Right forelimb (tissue), 1 donor: ENCODE measurements at places on chromosomes 5 and 9.

GRCh38 chr5:65037831-65038815, 269.4 kb downstream of the CWC27 start:
- no peak for DNase-seq

- DNase-seq = no peak
These were observed 30.7 kb upstream of the PSD2 start for GRCh38 chr5:139764886-139765408.

GRCh38 chr5:149143470-149143869, 2.2 kb downstream of the ABLIM3 start:
- no peak for DNase-seq

DNA sequence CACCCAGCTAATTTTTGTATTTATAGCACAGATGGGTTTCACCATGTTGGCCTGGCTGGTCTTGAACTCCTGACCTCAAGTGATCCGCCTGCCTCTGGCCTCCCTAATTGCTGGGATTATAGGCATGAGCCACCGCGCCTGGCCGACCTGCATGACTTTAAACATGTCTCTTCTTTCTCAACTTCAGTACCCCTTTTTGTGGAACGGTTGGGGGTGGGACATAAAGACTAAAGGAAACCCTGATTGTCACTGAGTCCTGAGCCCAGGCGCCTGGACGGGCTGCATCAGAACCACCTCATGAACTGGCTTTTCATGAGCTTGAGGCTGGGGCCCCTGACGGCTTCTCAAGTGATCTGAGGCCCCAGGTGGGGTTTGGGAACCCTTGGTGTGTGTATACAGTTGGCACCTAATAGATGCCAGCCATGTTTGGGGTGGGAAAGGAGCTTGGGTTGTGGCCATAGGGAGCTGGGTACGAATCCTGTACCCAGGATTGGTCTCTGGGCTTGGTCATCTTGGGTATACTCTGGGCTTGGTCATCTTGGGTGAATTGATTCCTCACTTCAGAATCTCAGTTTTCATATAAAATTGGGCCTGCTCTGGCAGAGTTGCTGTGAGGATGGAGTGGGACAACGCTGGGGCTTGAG, 2.2 kb downstream of the GRK6 start:
- DNase-seq = no peak

DNA sequence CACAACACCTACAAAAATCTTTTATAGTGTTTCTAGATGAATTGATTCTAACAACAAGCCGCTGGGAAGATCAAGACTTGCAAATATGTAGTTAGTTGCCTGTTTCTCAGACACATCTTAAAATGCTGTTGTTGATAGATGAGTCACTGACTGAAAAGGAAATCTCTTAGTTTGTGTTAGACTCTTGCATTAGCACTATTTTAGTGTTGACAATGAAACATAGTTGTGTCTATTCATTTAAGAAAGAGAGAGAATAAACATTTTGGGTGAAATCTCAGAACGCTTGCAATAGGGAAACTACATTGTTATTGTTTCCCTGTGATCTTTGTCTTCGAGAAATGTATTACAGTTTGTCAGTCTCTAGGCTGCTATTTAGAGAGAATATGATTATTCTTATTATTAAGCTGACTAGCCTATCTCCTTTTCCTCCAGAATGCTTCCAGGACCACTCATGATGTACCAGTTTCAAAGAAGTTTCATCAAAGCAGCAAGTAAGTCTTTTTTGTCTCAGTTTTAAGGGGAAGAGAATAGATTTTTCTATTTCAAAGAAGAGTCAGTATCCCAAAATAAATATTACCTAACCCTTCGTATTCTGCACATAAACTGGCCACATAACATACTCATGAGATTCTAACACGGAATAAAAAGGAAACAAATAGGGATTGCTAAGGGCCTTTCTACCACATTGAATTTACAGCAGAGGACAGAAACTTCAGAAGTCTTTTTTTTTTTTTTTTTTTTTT, 285.6 kb downstream of the ARHGAP26 start:
- DNase-seq = no peak

- DNase-seq = no peak
These were observed 43.3 kb downstream of the MCTP1 start for GRCh38 chr5:95241635-95242034.

DNA sequence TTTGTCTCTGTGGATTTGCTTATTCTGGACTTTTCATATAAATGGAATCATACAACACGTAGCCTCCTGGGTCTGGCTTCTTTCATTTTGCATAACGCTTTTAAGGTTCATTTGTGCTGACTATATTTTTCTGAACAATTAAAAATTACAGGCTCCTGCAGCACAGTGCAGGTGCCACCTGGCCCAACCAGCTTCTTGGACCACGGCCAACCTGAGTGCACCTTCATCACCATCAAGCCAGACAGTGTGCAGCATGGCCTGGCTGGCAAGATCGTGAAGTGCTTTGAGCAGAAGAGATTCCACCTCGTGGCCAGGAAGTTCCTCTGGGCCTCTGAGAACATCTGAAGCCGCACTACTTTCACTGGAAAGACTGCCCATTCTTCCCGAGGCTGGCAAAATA, 53.5 kb upstream of the COL15A1 start:
- DNase-seq = peak; percentile 29

DNA sequence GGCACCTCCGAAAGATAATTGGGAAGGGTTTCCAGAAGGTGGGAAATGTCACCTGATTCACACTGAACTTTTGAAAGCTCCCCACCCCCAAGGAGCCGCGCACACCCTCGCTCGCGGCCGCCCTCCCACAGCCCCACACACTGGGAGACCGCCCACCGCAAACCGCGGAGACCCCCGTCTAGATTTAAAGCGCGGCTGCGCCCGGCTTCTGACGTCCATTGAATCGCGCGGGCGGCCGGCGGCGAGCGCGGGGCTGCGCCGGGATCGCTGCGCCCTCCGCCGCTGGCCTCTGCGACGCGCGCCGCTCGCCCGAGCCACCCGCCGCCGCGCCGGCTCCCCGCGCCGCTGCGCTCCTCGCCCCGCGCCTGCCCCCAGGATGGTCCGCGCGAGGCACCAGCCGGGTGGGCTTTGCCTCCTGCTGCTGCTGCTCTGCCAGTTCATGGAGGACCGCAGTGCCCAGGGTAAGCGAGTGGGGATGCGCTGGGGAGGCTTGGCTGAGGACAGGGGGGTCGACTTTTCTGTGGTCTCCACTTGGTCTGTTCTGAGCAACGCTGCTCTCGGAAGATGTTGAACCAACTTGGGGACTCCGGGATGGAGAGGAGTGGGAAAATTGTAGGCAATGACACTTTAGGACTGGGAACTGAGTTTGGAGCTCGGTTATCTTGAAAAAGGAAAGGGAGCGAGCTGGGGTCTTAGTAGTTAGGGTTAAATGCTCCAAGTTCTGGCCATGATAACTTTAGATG, at the start of gene FST:
TSS of gene FST (plus strand) at position 214 of the 743 bp plus-strand sequence. CDS start at position 377, 163 bp downstream.
- DNase-seq = peak; percentile 81

DNA sequence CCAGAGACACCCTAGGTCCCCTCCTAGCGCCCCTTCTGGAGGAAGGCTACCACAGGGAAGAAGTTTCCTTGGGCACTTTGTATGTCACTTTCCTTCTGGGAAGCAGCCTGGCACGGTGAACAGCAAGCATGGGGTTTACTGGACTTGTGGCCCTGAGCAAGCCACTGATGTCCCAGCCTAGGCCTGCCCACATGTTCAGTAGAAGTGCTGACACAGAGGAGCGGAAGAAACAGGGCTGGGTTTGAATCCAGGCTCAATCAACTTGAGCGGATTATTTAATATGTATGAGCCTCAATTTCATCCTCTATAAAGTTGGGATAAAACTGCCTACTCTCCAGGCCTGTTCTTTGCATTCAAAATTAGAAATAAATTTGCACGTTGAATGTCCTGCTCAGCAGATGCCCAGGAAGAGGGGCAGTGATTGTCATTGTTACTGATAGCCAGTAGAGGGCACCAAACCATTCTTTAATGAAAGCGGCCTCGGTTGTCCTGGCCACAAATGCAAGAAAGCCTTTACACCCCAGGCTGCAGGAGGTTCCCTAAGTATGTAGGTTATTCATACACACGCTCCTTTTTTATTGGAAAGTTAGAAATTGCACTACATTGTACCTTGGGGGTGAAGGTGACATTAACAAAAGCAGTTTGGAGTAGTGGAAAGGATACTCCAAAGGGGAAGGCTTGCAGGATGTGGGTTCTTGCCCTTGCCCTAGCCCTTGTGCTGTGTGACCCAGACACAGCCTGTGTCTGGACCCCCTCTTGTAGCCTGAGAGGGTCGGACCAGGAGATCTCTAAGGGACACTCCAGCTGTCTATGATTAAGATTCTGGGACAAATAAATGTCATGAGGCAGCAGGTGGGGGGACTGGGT, 13.4 kb upstream of the XPA start:
- DNase-seq = peak; percentile 51

GRCh38 chr9:24459953-24460352, 85.7 kb downstream of the IZUMO3 start:
- no peak for DNase-seq

- DNase-seq = no peak
These were observed 7.3 kb downstream of the CDC14B start for GRCh38 chr9:96612105-96612965.
